Hepatocyte (in vitro differentiated cells): ENCODE measurements at places on chromosomes 2 and 18. TPM values are rescaled to one million over a fixed set of nuclear protein-coding genes. Genes with fewer than 3 reads are reported as not detected.
A peak's percentile ranks its signal among the peaks of the same experiment; 100 is the strongest.

DNA sequence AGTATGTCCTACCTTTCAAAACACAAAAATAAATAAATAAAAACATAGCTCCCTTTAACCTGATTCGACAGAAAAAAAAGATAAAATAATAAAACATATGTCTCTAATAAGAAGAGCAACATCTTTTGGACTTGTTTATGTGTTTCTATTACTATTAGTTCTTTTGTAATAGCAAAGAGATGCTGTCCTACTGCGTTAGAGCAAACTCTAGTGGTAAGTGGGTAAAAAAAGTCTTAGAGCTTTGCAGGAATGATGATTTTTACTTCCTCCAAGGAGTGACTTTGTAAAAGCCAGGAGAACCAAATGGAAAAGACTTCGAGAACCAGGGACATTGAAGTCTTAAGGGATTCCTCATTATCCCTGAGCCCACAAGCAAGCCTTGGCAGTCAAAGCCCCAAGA, 450.1 kb downstream of the METTL4 start:
- DNase-seq, result no peak

DNA sequence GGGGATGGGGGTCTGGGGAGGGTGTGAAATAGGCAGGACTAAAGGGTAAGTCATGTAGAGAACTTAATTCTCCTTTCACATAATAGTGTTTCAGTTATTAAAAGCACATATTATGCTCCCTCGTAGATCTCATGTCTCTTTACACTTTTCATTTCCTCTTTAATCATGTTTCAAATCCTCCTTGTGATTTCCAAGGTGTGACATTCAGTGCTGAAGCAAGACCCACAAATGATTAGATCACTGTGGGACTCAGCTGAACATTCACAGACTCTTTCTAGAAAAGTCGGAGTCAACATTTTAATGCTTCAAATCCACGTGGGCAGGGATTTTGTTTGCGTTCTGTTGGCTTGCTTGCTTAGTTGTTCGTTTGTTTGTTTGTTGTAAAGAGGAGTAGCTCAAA, 34.7 kb upstream of the CALCRL start:
- DNase-seq, result no peak

DNA sequence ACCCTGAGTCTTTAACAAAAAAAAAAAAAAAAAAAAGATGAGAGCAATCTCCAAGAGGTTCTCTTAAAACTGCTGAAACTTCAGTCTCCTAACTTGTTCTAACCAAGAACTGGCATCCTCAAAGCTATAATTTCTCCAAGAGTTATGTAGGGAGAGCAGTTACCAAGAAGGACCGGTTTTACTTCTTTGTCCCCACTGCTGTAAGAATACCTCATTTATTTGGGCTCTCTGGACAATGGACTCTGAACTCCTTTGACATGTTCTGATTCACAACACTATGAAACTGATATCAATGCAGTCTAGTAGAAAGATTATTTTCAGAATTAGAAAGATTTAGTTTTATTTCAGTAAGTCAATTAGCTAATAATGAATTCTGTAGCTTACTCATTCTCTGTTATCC, 84.5 kb upstream of the DTNB start:
- DNase-seq, result peak; percentile 30

Gene NGEF
- total RNA-seq, result 1.3 and 3.2 TPM in 2 replicates

Gene ODC1
- total RNA-seq, result 140 and 165 TPM in 2 replicates

Gene SNORC
- total RNA-seq, result 1.4 and 2.2 TPM in 2 replicates

Gene DCDC2C
- not detected in 2 replicates for total RNA-seq

Gene TMEM17
- total RNA-seq, result 3.6 and 4.3 TPM in 2 replicates
